ENCODE measurements at places on chromosomes 4 and X.

DNA sequence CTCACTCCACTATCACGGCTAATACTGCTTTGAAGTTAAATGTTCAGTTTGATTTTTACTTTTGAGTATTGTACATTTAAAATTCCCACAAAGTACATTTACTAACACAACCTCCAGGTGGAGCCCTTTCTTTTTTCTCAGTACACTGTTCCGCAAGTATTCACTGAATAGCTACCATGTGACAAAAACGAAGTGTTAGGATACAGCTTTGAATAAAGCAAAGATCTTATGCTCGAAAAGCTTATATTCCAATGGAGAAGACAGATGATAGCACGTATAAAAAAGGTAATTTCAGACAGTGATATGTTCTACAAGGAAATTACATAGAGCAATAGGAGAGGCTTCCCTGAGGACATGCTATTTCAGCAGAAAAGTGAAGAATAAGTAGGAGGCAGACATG is 60.7 kb upstream of the ABCG2 start:
- peak; percentile 28 for DNase-seq

GRCh38 chr4:111873801-111874200 is 271.5 kb upstream of the FAM241A start:
- DNase-seq, result no peak

DNA sequence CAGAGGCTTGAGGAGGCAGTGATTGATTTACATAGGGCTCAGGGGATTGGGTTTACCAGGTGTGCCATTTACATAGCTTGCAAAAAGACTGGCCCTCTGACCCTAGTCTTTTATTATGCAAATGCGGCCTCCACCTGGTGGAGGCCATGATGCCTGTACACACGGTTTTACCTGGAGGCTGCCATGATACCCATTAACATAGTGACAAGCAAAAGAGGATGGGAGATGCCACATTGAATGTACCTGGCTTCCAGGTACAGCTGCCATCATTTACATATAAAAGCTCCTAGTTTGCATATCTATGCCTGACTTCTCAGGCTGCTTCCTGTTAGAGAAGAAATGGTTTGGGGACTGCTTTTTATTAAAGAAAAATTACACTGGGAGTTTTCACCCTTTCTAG is 72.0 kb downstream of the NEXMIF start:
- no peak for DNase-seq

- no peak for DNase-seq
Observed at GRCh38 chr4:15443371-15444160, 15.7 kb downstream of the C1QTNF7 start.

DNA sequence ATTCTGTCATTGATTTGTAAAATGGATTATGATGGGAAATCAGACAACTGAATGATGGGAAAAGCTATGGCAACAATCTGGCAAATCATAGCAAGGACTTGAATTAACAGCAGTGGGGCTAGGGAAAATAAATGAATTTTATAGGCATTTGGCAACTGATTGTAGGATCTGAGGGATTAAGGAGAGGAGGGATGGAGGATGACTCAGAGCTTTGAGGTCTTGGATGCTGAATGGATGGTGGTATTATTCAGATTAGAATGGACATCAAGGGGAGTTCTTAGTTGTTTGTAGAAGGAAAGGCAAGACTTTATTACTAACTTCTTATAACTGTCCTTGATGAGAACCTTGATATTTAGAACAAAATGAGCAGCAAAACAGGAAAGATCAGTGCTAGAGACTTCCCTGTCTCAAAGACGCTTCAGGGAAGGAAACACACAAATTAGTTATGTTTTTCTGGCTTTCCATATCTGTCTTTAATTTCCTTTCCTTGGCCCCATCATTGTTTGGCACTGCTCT is 51.4 kb upstream of the HHIP start:
- no peak for DNase-seq

DNA sequence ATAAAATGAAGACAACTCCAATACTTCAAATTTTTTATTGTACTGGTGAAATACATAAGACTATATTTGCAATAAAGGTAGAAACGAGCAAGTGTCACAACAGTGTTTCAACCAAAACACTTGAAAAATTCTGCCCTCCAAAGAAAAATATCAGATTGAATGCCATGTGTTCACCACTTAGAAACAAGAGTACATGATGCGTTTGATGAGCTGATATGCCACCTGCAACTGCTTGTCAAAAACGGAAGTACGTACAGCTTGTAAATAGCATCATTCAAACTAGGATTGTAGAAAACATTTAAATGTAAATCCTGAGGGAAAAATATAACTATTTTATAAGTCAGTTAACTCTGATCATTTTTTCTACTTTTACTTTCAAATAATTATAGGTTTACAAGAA is 276.1 kb downstream of the ANTXR2 start:
- no peak for DNase-seq

GRCh38 chrX:8730812-8731558 is 952 bp downstream of the ANOS1 start:
- no peak for DNase-seq

DNA sequence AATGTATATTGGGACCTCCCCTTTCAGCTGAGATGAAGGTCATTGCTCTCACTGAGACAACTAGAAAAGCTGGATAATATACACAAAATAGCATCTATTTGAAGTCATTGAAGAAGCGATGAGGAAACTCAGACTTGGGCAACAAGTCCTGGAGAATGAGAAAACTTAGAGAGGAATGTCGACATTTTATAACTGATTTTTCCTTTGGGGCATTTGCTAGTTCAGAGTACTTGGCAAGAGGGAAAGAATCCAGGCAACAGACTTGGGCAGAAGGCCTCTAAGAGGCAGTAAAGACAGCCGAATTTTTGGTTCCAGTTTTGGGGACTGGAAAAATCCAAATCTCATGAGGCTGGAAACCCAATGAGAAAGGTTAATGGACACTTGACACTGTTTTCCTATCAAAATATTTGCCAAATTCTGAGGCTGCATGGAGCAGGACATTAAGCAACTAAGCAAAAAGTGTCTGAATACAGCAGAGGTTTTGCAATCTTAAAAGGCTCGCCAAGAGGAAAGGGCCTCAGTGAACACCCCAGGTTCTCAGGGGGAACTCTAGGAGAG is 21.0 kb upstream of the ANXA5 start:
- no peak for DNase-seq

DNA sequence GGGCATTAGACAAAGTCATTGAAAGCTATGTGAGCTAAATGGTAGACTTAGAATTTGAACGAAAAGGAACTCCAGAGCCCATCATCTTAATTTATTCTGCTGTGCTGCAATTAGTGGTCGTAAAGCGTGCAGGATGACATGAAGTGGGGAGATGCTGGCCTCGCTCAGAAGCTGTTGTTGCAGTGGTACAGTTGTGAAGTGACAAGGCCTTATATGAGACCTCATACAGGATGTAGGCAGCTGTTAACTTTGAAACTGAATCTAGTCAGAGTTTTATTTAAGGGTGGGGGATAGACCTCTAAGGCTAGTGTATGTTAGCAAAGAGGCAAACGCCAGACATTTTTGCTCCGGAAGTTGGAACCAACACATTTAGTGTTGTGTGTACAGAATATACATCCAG is 13.4 kb downstream of the KLF3 start:
- DNase-seq, result no peak

- DNase-seq, result no peak
Observed at GRCh38 chr4:152112887-152113286, 352.1 kb upstream of the GATB start.

DNA sequence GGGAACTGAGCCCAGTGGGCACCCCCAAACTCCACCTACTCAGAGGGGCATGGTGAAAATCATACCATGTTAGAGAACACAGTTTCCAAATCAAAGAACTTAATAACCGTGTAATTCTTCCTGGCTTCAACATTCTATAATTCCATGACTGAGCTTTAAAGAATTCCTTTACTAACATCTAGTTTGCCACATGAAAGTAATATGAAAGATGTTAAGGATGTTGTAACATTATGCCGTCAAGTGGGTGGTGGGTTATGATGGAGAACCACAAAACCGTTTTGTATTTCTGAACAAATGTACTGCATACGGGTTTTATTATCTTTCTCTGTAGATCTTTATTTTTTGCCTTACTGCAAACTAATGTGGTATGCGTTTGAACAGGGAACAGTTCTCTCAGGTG is 549.0 kb upstream of the MAGEB2 start:
- no peak for DNase-seq

GRCh38 chr4:139559089-139559479 is 3.1 kb upstream of the SETD7 start:
- no peak for DNase-seq

DNA sequence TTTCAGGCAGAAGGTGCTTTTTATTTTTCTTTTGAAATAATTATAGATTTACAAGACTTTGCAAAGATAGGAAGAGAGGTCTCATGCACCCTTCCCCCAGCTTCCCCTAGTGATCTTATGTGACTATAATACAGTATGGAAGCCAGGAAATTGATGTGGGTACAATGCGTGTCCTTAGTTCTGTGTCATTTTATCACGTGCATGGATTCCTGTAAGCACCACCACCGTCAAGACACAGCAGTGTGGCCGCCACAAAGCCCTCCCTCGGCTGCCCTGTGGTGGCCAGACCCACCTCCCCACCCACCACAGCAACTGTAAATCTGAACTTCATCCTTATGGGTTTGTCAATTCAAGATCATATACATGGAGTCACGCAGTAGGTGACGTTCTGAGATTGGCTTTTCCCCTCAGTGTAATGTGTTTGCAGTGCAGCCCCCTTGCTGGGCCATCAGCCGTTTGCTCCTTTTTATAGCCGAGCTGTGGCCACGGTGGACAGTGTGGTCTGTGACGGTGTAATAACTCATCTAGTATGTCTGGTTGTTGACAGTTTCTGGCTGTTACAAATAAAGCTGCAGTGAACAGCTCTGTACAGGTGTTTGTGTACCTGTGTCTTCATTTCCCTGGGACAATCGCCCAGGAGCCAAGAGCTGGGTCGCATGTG is 10.9 kb upstream of the HTRA3 start:
- DNase-seq, result no peak

DNA sequence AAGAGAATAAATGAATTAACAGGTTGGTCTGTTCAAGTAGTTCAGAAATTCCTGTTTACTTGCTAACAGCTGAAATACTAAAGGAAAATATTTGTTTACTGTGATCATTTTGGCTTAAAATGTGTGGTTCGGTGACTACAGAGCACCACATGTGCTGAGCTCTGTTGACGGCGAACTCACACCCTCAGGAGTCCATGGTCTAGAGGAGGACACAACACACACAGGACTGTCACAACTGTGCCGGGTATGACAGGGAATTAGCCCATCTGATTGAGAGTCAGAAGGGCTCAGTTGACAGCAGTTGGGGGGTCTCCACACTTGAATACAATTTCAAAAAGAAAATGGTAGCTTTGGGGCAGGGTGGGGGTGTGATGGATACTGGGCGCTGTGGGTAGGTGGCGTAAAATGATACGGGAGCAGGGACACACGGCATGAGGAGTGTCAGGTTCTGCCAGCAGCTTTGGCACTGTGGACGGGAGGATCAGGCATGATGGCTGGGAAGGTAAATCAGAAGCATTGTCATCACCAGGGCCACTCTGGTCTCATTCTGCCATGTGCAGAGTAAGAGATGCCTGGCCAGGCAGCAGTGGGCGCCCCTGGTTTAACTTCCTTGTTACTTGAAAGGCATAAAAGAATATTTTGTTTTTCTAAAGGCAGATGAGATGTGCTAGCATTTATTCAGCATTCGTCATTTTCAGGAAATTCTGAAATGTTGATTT is 33.3 kb downstream of the CLDN22 start:
- no peak for DNase-seq

GRCh38 chr4:22485737-22486136 is 30.1 kb downstream of the ADGRA3 start:
- no peak for DNase-seq

GRCh38 chr4:87985097-87985886 is 9.8 kb downstream of the SPP1 start:
- DNase-seq, result peak; percentile 33

DNA sequence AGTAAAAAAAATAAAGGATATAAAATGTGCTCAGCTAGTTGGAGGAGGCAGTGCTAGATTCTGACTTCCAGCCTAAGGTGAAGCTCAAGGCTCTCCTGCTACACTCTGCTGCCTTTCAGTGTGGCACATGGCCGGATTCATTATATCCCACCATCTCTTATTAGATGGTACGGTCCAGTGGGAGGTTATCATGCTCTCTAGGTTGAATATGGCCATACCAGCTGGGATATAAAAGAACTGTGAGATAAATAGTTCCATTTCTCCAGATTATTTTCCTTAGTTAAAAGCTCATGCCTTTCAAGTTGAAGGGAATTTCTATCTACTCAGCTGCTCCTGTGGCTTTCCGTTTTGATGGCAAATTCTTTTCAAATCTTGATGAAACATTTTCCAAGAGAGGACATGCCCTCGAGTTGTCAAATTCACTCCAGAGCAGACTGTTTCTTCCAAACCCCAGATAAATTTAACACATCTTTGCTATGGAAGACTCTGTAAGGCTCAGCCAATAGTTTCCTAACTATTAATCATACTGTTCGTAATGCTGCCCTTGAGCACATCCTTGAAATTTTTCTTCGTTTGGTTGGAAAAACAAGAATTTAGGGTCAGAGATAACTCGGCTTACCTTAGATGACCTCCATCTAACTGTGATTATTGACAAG is 2.2 kb upstream of the MGARP start:
- DNase-seq, result no peak

DNA sequence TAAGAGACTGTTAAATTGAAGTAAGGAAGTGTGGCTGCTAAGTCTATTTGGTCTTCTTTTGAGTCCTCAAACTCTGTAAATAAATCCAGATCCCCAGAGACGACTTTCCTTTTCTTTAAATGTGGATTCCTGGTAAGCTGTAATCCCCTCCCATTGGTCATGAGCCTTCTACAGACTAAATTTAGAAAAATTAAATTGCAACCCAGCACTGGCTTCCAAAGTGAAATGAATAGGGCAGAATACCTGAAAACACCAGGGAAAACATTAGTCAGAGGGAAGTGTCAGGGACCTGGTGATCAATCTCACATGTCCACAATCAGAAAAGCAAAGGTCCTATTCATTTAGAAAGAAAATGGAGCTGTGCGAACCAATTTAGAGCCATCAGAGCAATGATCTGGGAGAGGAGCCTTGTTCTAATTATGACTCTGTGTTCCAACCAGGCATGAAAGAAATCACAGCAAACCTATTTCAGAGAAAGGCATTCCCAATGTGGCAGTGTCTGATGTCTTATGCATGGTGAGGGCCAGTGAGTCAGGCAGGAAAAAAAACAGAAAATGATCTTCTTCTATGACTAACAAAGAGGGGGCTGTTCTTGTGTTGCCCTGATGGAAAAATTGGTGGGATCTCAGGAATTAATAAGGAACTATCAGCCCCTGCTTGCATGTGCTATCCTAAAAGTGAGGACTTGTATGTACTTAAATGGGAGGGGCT is 19.8 kb upstream of the CCDC149 start:
- DNase-seq, result no peak

DNA sequence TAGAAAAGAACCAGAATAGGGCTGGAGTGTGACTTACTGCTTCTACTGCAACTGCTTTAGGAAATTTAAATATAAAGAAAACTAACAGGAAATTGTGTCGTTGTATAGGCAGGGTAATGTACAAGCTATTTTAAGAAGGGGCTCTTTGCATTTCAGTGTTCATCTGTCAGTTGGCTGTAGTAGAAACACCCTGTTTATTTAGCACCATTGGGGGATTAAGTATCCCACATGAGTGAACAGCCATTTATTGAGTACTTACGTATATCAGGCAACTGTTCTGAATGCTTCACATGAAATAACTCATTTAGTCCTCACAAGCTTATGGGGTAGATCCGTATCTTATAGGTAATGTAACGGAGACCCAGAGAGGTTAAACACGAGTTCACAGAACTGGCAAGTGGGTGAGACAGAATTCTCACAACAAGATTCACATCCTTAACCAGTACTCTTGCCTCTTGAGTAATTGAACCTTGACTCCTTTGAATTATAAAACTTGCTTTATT is 23.9 kb downstream of the STIM2 start:
- DNase-seq, result no peak

GRCh38 chr4:125303058-125303457 is 11.7 kb upstream of the FAT4 start:
- DNase-seq, result no peak
